ENCODE measurements at places on chromosomes 4 and X.

DNA sequence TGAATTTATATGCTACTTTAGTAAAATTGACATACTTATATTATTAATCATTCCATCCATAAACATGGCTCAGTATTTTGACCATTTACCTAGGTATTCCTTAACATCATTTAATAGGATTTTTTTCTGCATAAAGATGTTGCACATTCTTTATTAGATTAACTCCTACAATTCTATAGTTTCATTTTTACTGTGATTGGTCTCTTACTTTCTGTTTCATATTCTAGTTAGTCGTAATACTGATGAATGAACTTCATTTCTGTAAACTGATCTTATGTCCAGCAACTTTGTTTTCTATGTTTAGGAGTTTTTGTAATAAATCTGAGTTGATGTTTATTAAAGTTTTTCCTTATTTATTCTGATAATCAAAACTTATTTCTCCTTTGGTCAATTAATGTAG, 278.2 kb upstream of the CXXC4 start:
- no peak for DNase-seq

GRCh38 chrX:139826065-139827044, 106.5 kb downstream of the ATP11C start:
- no peak for DNase-seq

DNA sequence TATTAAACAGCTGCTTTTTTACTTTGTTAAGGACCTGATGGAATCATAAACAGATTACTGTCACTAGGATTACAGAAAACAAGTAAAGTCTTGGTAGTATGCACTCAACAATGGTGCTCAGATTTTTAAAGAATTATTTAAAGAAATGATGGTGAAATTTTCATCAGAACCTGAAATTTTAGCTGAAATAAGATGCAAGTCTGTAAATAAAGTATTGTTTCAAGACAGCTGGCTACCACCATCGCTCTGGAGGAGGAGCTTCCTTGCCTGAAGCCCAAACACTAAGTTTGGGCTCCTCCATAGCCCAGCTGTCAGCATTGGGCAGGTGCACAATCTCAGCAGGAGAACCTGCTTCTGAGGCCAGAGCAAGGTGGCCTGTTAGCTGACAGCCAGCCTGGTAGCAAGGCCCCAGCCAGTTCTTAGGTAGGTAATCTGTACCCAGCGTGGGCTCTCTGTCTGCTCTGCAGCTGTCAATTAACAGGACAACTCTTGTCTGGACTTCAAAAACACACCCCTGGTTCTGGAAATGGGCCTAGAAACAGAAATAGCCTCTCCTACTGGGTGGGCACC, 4.6 kb downstream of the GAB1 start:
- DNase-seq = no peak

DNA sequence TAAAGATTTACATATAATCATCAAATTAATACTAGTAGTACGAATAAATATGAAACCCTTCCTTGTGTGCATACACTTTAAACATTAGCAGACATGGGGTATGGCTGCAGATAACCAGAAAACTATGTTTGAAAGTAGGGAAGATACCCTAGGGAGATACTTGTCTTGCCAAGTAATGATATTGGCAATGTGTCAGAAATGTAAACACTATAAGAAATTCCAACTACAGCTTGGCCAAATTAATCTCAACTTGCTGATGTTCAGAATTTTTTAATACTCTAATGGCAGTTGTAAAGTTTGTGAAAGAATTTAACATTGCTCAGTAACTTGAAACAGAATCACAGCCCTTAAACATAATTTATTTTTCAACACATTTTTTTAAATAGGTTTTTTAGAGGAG, 27.4 kb upstream of the HPGD start:
- DNase-seq = no peak

- no peak for DNase-seq
These were observed 58.3 kb upstream of the PRKX start for GRCh38 chrX:3771766-3772165.

DNA sequence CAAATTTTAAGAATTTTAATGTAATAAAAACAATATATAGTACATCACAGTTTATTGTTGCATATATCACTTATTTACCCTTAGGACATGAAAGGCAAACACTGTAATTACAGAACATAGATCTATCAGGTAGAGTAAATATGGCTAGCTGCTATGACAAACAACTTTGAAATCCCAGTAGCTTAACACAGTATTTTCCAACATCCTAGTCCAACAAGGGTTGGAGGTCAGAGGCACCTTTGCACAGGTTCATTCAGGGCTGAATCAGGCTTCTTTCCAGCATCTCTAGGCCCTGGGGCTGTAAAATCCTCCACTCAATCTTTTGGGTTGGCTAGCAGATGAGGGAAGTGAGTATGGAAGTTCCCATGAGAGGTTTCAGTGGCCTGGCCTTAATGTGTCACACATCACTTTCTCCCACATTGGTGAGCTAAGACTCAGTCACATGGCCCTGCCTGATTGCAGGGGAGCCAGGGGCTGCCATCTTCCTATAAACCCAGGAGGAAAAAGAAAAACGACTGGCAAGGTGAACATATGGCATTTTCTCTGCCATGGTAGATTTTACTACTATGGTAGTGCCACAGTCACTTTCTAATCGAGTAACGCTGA, 32.9 kb downstream of the HERC6 start:
- no peak for DNase-seq

- DNase-seq = no peak
These were observed 33.0 kb upstream of the RAB9B start for GRCh38 chrX:103864886-103865534.

GRCh38 chrX:96685210-96686099, 813 bp downstream of the DIAPH2 start:
- DNase-seq = peak; percentile 14

DNA sequence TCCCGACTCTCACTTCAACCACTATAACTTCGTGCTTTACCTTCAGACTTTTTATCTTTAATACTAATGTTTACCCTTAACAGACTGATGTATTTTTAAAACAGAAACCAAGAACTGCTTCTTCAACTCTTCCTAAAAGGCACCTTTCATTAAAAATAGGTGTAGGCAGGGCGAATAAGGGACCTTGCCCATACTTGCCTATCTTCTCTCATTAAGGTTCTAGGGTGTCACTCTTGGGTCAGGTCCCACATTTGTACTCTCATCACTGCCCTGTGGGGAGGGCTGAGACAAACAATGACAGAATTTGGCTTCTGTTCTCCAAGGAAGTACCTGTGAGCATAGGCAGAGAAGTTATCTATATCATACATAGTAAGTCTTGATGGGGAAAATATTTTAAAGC, 69.7 kb downstream of the ANKRD50 start:
- DNase-seq = no peak

DNA sequence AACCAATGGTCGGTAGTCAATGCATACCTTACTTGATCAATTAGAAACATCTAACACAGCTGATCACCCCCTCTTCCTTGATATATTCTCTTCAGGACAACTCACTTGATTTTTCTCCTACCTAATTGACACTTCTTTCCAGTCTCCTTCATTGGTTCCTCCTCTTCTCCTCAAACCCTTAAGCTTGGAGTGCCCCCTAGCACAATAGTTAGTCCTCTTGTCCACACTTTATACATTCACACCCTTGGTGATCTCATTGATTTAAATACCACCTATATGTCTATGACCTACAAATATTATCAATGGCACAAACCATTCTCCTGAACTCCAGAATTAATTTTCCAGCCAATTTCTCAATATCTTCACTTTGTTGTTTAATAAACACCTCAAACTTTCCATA, 724.0 kb downstream of the ADGRL3 start:
- no peak for DNase-seq

DNA sequence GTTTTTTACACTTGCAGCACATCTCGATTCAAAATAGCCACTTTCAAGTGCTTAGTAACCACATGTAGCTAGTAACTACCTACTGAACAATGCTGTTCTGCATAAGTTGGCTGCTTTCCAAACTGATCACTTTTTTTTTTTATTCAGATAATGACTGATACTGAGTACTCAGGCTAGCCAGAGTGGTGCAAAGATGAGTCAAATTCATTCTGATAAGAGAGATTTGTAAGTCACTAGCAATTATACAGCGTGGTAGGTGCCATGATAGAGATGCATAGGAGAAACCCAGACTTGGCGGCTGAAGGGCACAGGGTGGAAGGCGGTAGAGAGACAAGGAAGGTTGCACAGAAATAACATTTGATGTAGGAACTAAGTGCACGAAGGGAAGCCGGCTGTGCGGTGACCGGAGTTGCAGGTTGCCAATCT, 357 bp upstream of the IGBP1 start:
- no peak for DNase-seq
